ENCODE measurements at places on chromosomes 5 and 9. TPM values are rescaled to one million over a fixed set of nuclear protein-coding genes. Genes with fewer than 3 reads are reported as not detected.

- no peak for DNase-seq
These were observed 205.3 kb downstream of the SLCO4C1 start for GRCh38 chr5:102090770-102091169.

DNA sequence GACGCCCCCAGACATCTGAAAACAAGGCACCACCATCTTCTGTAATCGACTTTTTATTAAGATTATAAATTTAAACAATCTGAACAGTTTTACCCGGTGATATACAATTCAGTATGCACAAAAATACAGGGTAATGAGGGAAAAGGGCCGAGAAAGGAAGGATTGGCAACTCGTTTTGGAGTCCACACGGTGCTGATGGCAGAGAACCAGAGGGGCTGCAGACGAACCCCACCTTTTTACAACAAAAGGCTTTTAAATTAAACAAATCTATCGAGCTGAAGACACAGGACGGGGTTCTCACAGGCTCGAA is 2.6 kb downstream of the IER5L start:
- no peak for DNase-seq

Gene CARTPT
- not detected for polyA plus RNA-seq

Gene MYOT
- polyA plus RNA-seq = not detected

- DNase-seq = peak; percentile 96
These were observed 5.3 kb downstream of the SLC34A1 start for GRCh38 chr5:177389241-177390169.

Gene AQP3
- polyA plus RNA-seq = 12.2 TPM

GRCh38 chr5:140220032-140220697 is 45.2 kb downstream of the CYSTM1 start:
- peak; percentile 66 for DNase-seq

DNA sequence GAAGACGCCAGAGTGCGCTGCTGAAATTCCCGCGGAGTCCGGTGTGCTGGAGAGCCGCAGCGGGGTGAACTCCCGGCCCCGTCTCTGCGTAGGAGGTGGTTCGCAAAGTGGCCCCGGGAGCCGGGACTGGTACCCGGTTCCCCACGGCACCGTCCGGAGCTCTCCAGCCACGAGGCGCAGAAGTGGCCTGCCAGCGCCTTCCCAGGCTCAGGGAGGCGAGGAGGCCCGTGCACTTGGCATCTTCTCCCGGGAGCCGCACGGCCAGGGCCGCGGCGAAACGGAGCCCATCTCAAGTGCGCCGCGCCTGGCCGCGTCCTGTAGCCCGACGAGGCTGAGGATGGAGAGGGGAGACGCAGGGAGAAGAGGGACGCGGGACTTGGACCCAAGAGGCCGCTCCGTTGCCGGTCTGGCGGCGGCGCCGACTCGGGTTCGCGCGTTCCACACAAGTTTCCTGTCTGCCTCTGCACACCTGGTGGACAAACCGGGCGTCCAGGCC is 1.1 kb upstream of the IRX1 start:
- no peak for DNase-seq

Gene PCDHA4
- 0.02 TPM for polyA plus RNA-seq

- no peak for DNase-seq
These were observed 34.4 kb downstream of the NCS1 start for GRCh38 chr9:130206579-130206978.

DNA sequence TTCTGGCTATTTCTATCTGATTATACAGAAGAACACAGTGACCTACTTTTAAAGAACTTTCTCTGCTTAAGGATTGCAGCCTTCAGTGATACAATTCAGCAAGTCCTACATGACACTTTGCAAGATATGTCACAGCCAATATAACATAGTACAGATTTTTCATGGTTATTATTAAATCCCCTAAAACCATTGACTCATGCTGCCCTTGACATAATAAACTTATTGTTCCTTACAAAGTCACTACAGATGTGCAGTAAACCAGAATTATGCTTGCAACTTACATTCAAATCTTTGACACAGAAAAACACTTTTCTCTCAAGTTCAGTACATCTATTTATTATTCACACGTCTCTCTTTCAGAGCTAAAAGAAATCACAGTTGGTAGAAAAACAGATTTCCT is 1136.3 kb upstream of the ACO1 start:
- no peak for DNase-seq

DNA sequence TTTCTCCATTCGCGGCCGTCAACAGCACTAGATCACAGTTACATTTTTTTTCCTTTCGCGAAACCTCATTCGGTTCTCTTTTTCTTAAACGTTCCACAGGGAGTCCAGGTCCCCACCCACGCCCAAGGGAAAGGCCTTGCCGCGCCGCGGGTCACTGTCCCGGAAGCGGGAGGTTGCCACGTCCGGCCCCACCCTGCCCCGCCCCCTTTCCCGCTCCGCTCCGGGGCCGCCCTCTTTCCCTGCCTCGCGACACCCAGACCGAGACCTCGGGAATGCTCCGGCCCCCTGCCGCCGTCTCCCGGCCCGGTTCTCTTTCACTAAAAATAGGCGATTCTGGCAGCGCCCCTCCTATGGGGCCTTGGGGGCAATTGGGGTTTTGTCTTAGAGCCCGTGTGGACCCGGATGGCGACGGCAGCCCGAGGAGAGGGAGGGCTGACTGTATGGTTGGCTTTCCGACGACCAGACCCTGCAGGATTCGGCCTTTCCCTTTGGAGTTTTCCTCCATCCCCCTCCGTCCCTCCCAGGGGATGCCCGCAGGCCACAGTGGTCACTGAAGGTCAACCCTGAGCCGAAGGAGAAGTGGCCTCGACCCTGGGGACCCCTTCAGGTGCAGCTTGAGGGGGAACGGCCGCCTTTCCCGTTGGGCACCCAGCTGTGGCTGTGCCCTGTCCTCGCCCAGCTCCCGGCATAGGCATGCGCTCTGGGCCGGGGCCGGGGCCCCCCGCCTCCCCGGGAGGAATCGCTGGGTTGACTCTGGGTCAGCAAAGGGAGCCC is 2.8 kb upstream of the RACK1 start:
- DNase-seq = peak; percentile 78

Gene FOXI1
- polyA plus RNA-seq = not detected

- DNase-seq = peak; percentile 87
These were observed 59.6 kb upstream of the SPATA31C2 start for GRCh38 chr9:88197781-88198340.

DNA sequence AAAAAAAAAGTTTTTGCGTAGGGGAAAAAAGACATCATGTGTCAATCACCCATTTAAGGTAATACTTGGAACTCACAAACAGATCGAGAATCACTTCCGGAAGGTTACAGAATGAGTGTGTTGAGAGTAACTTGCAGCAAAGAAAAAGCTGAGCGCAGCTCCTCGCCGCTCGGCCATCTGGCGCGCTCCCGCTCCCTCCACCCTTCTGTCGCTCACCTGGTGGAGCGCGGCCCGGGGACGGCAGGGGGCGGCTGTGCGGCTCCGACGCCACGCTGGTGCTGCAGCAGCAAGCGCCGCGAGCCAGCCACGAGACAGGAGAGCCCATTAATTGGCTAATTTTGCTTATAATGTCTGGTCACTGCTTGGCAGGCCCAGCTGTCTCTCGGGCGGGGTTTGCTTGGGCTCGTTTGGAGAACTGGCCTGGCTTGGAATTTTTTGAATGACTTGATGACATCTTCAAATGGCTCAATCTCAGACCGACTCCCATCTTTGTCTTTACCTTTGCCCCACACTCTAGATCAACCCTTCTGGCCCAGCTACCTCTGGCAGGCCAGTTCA is 601.8 kb downstream of the CCDC171 start:
- DNase-seq = no peak

- DNase-seq = peak; percentile 82
These were observed 92.4 kb downstream of the ARL15 start for GRCh38 chr5:54217826-54218503.

All from IMR-90 (cell line).